ENCODE measurements at places on chromosomes 4 and X.
A peak's percentile ranks its signal among the peaks of the same experiment; 100 is the strongest.

DNA sequence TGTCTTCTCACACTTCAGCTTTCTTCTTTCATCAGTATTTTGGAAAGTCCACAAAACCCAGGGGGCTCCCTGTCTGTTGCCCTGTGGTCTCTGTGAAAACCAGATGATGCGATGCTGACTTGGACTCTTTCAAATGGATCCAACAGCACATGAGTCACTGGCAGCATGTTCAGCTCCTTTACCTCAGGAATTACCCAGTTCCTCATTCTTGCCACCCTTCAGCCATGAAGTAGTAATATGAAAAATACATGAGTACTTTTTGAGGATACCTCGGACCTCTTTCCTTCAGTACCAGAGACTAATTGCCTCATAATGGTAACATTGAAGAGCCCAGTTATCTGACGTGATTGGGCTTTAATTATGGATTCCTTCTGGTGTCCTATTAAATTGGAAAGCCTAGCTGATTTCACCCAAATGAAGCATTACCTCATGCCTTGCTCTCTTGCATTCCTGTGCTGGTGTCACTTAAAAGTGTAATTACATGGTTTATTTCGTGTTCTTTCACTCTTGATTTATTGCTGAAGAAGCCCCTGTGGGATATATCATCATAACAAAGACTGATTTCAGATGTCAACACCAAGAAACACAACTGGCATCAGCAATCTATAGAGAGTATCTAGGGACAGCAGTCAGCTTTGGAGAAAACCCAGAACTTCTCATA is 63.4 kb downstream of the NFKB1 start:
- no peak for DNase-seq

DNA sequence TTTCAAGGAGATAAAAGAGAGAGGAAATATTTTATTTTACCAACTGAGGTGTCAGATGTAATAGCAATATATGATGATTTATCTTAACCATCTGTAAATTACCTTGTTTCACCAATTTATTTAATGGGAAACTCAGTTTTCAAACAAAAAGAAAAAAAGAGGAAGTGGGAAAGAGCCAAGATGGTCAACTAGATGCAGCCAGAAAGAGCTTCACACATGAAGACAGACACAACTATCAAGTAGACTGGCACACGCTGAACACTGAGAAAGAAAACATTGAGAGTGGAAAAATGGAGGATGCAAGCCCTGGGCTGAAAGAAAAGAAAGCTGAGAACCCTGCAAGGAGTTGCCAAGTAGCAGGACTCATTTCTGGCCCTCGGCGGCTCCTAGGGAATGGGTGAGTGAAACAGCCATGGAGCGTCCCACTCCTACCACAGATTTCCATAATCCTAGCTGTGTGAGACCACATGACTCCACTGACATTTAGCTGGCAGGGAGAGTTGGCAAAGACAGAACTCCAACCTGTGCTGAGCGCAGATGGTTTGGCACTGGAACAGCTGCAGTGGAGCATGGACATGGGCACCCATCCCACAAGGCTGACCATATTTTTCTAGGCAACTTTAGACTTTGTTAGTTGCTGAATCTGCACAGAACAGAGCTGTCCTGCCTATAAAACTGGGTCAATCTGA is 409.3 kb downstream of the FAM47B start:
- no peak for DNase-seq

DNA sequence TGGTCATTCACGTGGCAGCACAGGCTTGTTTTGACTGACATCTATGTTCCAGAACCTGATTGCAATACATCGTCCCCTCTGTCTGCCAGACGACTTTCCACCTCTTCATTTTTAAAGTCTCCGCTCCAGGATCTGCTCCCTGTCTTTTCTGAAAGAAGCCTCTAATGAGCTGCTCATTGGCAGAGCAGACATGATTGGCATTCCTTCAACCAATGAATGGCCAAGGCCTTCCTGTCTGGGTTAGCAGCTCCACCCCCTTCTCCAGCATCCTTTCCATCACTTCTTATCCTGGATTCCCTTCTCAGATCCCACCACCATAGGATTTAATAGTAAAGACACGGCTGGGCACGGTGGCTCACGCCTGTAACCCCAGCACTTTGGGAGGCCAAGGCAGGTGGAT is 202.7 kb upstream of the KLF3 start:
- no peak for DNase-seq

DNA sequence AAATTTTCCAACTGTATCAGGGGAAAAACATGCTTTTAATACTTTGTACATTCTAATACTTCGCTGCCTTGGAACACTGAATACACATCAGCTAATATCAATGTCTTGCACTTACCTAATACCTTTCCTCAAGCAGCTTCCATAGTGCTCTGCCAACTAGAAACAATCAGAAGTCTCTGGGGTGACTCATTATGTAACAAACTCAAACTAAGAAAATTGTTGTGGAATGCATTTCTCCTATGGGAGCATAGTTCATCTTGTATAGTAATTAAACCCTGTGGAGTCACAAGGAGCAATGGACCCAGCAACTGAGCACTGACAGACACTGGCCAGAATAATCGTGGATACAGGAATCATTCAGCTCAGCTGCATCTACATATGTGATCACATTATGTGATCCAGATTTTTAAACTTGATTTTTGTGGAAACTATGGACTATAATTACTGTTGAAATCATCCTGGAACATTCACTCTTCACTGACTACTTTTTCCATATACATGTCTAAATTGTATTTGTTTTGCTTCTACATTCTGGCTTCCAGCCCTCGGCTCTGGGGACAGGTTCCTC is 496.9 kb downstream of the TMA16 start:
- DNase-seq: no peak

- DNase-seq: no peak
Measured at GRCh38 chr4:1300466-1301455, 11.1 kb downstream of the MAEA start.

- DNase-seq: no peak
Measured at GRCh38 chr4:898869-899555, 33.1 kb downstream of the GAK start.

GRCh38 chr4:95220205-95221175 is 328.3 kb downstream of the UNC5C start:
- no peak for DNase-seq

- DNase-seq: peak; percentile 5
Measured at GRCh38 chrX:130539721-130540321, 138.0 kb downstream of the RBMX2 start.

DNA sequence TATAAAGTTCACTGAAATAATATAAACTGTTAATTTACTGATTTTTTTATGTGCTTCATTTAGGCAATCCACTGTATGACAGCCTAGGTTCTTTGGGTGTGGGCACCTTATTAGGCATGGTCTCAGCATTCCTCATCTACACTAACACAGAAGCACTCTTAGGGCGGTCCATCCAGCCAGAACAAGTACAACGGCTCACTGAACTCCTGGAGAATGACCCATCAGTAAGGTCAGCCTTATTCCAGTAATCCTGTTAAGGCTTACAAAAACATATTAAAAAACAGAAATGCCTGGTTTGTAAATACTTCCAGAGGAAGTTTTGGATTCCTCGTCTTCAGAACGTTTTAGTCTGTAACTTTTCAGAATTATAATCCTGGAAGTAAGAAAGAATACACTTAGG is 80.1 kb downstream of the SLC30A9 start:
- DNase-seq: no peak

DNA sequence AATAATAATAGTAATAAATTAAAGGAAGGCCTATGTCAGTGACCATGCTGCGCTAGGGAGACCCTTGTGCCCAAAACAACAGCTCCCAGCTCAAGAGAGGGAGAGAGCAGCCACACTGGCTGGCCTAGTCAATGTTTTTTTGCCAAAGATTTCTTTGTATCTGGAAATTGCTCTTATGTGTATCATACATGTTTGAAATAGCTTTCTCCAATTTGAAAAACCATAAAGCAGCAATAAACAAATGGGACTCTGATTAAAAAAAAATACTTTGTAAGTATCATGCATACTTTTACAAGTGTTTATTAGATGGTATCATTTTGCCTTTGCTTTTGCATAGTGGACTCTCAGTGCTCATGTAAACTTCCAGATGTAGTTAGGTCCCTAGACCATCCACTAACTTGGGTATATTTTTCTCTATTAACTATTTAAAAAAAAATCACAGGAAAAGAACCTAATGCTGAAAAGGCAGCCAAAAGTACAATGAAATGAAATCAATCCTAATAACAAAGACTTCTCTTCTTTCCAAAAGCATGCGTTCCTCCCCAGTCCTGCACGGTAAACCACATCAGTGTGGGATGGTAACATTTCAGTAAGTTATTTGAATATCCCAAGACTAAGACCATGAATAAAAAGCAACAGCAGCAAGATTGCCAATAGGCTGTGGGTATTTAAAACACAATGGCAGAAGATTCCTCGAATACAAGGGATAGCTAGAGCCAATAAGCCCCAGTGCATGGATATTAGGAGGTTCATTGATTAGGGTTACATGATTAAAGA is 117.6 kb downstream of the PALLD start:
- no peak for DNase-seq

DNA sequence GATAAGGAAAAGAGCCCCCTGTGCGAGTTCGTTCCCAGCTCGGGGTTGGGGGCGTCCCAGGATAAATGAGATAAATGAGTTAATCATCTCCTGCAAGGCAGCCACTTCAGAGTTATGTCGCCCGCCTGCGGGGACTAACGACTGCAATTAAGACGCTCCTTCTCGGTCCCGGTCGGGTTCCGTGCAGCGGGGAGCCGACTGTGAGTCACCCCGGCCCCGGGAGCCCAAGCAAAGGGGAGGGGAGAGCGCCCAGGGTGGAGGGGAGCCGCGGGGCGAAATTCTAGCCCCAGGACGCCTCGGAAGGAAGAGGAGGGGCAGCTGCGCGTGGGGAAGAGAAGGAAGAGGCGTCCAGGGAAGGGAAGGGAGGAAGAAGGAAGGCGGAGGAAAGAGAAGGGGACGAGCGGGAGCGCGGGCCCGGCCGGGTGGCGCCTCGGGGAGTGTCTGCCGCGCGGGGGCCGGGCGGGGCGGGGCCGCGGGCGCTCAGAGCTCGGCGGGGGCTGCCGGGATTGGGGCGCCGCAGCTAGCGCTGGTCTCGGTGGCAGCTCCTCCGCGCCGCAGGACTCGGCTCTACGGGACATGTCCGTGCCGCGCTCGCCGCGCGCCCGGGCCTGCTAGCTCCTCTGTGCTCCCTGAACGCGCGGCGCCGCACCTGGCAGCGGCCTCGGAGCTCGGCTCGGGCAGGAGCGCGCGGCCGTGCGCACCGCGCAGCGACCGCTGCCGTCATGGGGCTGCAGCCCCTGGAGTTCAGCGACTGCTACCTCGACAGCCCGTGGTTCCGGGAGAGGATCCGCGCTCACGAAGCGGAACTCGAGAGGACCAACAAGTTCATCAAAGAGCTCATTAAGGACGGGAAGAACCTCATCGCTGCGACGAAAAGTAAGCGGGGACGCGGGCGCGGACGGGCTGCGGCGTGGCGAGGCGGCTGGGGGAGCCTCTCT is at the start of gene ARHGAP10:
ARHGAP10 (plus strand) TSS at position 509 of the 938 bp plus-strand sequence; CDS start at position 723, 214 bp downstream.
- DNase-seq: peak; percentile 9

- no peak for DNase-seq
Measured at GRCh38 chr4:166896254-166896653, 338.0 kb downstream of the SPOCK3 start.

DNA sequence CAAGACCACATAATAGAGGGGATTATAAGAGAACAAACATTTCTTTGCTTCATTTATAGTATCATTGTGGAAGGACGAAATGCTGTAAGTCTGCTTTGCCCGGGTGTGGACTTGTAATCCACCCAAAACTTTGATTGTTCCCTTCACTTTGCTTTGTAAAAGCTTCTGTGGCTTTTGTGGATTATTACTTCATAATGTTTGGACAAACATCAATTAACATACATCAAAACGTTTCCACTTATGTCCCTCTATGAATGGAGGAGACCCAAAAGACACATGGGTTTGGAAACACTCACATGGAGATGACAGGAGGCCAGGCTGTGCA is 415.4 kb downstream of the SPRY1 start:
- DNase-seq: no peak

DNA sequence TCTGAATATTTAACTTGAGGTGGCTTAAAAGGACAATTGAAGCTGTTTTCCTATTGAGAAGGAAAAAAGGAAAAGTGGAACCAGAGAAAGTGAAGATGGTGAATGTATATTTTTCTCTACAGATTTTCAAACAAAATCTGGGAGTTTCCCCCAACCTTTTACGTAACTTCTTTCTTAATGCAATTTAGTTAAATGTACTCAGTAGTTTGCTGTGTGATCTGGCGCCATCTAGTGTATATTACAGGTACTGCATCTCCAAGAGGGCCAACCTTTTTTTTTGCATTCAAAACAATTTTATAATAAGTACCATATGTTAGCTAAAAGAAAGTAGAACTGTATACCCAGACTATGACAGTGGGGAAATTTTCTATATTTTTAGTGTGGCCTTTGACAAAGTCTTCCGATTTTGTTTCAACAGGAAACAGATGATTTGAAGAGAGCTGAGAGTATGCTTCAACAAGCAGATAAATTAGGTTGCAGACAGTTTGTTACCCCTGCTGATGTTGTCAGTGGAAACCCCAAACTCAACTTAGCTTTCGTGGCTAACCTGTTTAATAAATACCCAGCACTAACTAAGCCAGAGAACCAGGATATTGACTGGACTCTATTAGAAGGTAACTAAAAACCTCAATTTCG is 82.0 kb downstream of the PLS3 start:
- peak; percentile 11 for DNase-seq

DNA sequence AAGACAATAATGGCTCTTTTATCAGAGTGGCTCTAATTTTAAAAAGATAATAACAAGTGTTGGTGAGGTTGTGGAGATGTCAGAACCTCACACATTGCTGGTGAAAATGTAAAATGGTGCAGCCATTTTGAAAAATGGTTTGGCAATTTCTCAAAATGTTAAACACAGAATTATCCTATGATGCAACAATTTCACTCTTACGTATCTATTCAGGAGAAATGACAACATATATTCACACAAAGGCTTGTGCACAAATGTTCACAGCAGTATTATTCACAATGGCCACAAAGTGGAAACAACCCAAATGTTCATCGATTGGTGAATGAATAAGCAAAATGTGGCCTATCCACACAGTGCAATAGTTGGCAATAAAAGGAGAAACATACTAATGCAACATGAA is 24.7 kb downstream of the ENPP6 start:
- no peak for DNase-seq

GRCh38 chr4:24730256-24731001 is 64.9 kb upstream of the SOD3 start:
- no peak for DNase-seq

GRCh38 chr4:108036213-108036612 is 46.5 kb downstream of the HADH start:
- no peak for DNase-seq

All from NCI-H1092 (cell line).